GM04504 (cell line): ENCODE measurements at places on chromosomes 1 and 21.

DNA sequence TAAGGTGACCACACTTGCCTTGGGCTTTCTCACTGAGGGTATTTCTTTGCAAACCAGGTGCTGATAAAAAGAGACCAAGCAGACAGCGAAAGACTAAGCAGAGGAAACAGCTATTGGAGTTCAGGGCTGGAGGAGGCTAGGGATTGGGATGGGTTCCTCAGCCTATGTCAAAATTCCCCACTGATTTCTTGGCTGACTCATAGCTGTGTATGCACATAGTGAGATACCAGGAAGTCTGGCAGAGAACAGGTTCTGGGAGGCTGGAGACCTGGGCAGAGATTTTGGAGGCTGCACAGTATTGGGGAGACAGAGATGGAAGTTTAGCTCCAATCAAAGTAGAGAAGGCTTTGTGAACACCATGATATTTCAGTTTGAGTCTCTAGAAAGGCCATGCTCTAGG is 25.3 kb downstream of the YARS1 start:
- DNase-seq = no peak

DNA sequence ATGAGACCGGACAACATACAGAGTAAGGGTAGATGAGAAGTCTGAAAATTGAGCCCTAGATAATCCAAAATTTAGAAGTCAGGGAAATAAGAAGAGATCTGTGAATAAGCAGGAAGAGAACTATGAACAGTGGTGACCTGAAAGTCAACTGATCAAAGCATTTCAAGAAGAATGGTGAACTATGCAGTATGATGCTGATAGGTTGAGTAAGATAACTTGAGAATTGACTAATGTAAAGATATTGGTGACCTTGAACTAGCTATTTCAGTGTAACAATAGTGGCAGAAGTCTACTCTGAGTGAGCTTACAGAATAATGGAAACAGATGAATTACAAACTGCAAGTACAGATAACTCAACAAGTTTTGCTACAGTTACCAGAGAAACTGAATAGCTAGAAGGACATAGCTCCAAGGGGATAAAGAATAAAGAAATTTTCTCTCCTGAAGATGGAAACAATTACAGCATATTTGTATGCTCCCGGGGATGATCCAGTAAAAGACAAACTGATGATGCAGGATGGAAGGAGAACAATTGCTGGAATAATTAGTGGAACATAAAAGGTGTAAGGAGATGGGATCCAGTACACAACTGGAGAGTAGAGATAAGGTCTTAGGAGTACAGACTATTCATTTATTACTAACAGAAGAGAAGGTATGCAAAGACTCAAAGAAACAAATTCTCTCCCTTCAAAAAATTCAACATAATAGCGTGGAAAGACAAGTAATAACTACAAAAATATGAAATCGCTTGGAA is 10.9 kb downstream of the NRDC start:
- DNase-seq = no peak

DNA sequence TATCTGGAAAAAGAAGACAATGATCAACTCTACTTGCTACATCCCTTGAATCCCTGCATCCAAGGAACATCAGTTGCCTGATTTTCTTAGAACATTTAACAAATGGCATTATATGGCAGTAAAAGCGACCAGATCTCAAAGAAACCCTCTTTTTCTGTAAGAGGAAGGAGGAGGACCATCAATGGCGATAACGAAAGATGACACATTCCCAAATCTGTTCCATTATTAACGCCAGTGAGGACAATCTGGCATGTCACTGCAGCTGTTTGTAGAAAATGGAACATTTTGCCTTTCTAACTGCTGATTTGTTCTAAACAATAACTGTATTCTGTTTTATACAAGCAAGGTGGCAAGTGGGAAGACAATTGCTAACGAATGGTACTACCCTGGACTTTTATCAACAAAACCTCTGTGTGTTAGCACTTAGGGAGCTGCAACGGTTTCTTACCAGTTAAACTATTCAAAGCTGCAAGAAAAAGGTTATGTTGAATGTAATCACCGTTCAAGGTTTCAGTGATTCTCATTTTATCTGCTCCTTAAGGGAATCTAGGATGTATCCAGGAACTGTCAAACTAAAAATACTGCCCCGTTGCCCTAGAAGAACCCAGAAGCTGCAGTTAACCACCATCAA is 251.9 kb downstream of the SDCCAG8 start:
- no peak for DNase-seq

GRCh38 chr1:175572932-175573868 is 170.2 kb downstream of the TNR start:
- DNase-seq = no peak

DNA sequence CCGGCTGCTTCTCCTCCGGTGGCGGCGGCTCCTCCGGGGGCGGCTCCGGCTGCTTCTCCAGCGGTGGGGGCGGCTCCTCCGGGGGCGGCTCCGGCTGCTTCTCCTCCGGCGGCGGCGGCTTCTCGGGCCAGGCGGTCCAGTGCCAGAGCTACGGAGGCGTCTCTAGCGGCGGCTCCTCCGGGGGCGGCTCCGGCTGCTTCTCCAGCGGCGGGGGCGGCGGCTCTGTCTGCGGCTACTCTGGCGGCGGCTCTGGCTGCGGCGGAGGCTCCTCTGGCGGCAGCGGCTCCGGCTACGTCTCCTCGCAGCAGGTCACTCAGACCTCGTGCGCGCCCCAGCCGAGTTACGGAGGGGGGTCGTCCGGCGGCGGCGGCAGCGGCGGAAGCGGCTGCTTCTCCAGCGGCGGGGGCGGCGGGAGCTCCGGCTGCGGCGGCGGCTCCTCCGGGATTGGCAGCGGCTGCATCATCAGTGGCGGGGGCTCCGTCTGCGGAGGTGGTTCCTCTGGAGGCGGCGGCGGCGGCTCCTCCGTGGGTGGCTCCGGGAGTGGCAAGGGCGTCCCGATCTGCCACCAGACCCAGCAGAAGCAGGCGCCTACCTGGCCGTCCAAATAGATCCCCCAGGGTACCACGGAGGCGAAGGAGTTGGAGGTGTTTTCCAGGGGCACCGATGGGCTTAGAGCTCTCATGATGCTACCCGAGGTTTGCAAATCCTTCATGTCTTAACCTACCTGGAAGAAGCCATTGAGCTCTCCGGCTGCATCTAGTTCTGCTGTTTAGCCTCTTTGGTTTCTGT is 2.0 kb downstream of the LORICRIN start:
- no peak for DNase-seq

GRCh38 chr1:9167638-9168037 is 38.7 kb upstream of the GPR157 start:
- no peak for DNase-seq

- DNase-seq = no peak
Observed at GRCh38 chr1:228845101-228845500, 109.8 kb downstream of the RHOU start.

GRCh38 chr1:59194621-59195020 is 102.3 kb upstream of the FGGY start:
- no peak for DNase-seq

DNA sequence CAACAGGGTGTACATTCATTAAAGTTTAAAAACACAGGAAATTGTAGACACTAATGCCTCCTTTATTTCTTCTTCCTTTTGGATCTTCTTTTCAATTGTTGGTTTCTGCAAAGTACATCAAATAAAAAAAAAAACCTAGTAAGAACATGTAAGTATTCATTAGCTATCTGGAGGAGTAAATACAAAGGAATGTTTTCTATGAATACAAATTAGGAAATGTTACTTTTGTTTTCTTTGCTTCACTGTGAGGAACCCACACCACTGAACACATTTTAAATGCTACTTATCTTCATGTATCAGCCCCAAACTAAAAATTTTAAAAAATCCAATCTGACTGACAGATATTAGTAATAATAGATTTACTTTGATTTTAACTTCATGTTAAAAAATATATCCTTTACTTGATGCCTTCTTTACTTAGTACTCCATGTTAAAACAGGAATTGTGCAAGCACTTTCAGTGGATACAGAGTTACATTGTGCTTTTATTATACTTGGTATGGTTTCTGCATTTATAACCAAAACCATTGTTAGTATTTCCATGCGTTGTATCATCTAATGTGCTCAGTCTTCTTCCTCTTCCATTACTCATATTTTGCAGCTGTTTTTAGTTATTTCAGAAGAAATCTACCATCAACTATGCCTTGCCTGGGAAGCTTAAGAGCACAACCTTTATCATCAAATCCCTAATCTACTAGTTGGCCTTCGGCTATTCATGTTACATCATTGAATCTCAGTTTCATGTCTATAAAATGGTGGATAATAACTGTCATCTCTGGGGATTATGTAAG is 236.9 kb upstream of the DPYD start:
- DNase-seq = no peak

GRCh38 chr1:25468033-25468432 is 37.3 kb downstream of the MACO1 start:
- no peak for DNase-seq

GRCh38 chr21:45192332-45192731 is 95.4 kb downstream of the POFUT2 start:
- no peak for DNase-seq

DNA sequence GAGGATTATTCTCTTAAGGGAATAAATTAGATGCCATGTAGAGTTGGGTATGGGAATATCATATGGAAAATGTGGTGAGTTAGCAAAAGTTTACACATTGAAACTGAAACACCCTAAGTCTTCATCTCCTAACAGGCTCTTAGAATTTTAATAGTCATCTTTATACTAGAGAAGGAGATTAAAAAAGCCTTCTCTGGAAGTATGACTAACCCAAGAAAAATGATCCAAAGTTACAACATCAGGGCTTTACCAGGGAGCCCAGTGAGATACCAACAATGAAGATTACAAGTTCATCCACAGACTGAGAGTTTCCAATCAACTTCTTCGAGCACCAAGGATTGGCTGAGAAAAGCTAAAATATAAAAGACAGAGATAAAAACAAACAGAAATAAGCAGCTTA is 70.0 kb upstream of the KIAA0040 start:
- no peak for DNase-seq

DNA sequence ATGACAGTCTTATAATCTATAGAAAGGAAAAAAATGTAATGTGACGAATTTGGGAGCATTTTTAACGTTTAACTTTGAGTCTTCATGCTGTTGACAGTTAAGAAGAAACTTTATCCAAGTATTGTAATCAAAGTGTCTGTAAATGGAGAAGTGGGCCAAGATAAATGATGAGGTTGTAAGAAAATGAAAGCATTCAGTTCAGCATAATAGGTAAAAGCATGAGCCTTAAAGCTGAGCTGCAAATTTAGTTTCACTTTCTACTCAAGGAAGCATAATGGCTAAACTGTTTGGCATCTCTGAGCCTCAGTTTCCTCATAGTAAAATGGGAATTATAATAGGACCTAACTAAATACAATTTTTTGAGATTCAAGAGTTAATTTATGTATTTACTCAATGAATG is 1554.8 kb downstream of the KCNT2 start:
- no peak for DNase-seq

DNA sequence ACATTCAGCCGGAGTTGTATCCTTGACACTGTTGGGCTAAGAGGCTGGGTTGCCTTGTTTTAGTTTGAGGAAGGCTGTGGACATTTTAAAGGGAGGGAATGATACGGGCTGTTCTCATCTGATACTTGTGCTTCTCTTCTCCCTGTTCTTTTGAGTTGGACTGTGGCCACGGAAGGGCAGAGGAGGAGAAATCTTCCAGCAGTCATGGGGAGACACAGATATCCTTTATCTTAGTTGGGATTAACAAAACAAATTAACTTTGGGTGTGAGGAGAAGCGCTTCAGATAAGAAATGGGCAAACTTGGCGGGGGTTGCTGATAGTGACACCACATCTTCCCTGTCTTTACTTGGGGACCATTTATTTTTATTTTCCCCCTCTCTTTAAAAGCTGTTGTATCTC is 138.8 kb downstream of the ROR1 start:
- DNase-seq = no peak

- no peak for DNase-seq
Observed at GRCh38 chr1:1426496-1427105, 5.5 kb upstream of the ANKRD65 start.

DNA sequence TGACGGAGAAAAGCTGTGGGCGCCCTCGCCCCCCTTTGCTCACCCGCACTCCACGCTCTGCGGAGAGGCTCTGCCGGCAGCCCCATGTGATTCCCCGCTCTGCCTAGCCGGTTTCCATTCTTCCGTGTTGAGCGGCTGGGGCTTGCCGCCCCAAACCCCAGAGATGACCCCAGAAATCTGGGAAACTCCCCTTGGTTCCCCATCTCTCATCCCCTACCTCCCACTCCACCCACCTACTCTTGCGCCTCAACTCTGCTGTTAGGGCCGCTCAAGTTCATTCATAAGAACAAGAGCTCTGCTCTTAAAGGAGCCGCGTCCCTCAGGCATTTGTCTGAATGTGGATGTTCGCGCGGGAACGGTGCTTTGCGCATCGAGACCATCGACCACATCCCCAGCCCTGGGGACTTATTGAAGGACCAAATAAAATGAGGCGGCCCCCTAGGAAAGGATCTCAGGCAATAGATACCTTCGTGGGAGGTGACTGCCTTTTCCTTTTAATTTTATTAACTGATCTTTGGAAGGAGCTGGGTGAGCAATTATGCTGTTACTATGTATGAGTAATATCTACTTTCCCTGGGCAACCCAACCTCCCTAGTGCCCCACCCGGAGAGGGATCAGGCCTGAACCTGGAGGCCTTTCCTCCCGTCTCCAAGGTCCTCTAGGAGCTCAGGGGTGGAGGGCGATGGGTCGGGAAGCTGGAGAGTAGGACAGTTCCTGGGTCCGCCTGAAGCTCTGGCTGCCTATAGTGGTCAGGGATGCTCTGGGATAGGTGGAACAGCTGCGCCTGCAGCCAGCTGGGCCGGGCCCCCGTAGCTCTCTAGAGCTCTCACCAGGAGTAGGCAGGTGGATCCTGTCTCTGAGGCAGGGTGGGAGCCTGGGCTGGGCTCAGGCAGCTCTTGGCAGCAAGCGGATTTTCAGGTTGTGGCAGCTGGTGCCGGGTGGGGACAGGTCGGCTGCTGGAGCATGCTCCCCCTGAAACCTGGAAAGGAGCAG is 898 bp downstream of the MFSD2A start:
- DNase-seq = no peak

DNA sequence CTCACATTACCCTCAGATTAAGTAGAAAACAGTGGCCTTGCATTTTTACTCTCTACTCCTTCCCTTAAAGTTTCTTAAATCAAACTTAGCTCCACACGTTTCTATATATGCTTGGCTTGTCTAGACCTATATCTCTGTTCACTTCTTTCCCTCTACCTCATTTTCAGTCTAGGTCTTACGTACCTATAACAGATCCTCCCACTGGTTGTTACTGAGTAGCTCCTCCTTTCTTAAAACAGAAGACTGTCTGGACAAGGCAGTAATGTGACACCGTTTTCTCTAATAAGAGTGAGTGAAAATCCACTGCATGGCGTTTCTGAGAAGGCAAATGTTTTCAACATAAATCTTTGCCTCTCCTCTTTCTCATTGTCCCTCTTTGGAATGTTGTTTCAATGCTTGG is 211.7 kb upstream of the POGK start:
- no peak for DNase-seq

DNA sequence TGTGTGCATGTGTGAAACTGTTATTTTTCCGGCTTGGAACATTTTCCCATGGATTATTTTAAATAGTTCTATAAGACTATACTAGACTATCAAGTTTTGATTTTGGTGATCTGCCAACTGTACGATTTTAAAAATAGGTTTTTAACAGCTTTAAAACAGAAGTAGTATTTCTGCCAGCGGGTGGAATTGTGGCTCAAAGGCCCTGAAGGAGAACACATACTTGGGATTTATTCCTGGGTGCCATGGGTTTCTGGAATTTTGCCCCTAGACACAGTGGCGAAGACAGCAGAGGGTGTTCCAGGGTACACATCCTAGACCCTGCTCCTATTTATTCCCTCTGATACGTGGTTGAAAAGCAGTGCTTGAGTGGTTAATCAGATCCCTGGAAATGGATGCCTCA is 81.7 kb upstream of the IPO9 start:
- DNase-seq = no peak
